ENCODE measurements at places on chromosomes 5 and 9. TPM values are rescaled to one million over a fixed set of nuclear protein-coding genes. Genes with fewer than 3 reads are reported as not detected.

DNA sequence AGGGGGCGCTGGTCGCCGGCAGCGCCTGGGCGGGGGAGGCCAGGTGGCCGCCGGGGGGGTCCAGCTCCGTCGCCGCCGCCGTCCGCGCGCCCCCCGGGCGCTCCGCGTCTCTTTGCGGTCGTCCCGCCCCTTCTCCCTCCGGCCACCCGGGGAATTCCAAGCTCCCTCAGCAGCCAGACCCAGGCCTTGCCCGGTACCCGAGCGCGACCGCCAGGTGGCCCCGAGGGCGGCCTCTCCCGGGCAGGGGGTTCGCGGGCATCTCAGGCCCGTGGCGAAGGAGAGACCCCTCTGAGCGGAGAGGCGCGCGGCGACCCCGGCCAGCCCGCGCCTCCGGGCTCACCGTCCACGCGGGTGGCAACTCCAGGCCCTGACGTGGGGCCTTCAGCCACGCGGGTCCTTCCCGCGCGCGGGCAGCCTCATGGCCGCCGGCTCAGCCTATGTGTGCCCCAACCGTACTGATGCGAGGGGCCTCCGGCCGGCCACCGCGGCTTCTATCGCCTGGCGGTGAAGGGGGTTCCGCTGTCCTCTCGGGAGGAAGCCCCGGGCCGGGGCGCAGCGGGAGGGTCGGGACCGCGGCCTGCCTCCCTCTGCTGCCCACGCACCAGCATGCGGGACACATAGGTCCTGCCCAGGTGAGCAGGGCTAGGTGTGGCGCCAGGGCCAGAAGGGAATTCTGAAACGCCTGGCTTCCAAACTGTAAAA lies 529 bp upstream of the NRARP start:
- no peak for DNase-seq

Gene HAVCR2
- polyA plus RNA-seq = 2.8 TPM

Gene TMEM232
- 1.6 TPM for polyA plus RNA-seq

DNA sequence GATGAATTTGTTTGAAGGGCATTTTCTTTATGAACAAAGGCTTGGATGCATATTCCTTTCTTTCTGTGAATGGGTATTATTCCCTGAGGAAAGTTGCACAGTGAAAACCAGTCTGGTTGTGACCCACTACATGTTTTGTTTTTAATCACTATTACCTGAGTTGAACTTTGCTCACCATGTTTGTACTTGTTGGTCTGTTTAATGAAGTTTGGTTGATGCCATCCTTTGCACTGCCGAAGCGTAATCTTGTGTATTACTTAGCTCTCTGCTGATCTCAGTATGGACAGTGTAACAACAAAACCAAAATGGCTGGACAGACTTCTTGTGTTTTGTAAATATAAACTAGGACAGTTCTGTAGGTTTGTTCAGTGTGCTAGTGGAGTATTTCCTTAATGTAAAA lies 38.1 kb downstream of the UGCG start:
- DNase-seq = no peak

Gene IFNA14
- not detected for polyA plus RNA-seq

Gene PCA3
- polyA plus RNA-seq = not detected

DNA sequence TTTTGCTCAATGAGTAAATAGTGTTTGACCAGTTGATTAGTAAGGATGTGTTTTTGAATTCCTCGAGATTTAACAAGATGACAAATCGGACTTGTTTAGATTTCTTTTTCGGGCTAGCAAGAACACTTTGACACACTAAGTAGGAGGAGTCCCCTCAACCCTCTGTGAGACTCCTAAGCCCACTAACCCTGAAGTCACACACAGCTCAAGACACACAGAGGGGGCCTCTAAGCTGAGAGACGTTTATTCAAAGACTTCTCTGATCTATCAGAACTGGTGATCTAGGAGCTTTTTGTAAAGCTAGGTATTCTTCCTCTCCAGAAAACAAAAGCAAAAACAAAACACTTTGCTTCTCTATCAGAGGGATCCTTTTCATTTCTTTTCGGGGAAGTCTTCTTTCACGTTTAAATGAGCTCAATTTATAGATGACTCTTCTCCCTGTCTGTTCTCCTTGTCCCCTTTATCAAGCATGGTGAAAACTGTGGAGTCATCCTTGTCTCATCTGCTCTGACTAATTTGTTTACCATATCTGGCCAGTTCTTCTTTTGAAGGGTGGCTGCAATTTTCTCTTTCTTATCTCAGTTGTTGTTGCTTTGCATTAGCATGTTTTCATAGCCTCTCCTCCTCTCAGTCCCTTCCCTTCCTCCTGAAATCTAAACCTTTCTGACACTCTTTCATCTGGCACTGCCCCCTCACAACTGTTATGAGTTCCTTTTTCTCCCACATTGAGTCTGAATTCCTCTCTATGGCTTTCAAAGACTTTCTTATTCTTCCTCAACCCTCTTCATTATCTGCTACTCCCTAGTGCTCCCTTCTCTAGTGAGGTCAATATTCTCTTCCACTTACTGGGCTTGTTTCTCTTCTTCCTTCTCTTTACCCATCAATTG lies 68.5 kb upstream of the RAI14 start:
- no peak for DNase-seq

Gene PCDHGA7
- polyA plus RNA-seq = 0.93 TPM

Gene IFNK
- polyA plus RNA-seq = not detected

- no peak for DNase-seq
Observed at GRCh38 chr5:142015781-142016533, 3.1 kb upstream of the GNPDA1 start.

Gene TRPM3
- 1.2 TPM for polyA plus RNA-seq

Gene SLC36A2
- not detected for polyA plus RNA-seq

DNA sequence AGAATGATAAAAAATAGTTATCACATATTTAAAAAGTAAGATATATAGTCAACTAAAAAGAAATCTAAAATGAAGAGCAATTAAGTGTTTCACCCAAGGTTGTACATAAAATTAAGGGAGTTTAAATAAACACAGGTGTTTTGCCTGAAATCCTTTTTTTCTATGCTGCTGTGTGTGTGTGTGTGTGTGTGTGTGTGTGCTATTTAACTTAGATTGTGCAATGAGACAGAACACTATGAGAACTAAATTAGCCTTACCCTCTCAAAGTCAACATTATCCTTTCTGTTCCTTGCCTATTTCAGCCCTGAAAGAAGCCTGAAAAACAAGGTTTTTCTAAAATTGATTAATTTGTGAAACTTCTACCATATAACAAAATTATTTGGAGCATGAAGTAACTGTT lies 516.2 kb downstream of the ELAVL2 start:
- no peak for DNase-seq

All from brain (organoid and tissue), 16 donors.